Activated CD4-positive, alpha-beta T cell treated with anti-CD3 and anti-CD28 coated beads, Interleukin-2, amount 10 ng/mL, durations not matched to agents 24 days and 14 days (primary cell): ENCODE measurements at places on chromosomes 3 and 15. TPM values are rescaled to one million over a fixed set of nuclear protein-coding genes. Genes with fewer than 3 reads are reported as not detected.

DNA sequence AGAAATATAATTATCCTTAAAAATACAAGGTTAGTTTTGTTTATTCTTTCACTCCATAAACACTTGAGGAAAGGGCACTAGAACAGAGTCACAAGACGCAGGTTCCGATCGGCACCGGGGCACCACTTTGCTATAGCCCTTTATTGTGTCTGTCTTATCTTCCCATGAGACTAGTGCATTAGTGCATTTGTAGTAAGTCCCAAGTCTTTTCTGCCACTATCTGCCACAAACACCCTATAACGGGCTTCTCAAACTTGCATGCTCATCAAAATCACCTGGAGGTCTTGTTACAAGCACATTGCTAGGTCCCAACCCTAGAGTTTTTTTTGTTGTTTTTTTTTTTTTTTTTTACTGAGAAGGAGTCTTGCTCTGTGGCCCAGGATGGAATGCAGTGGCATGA, 213.1 kb downstream of the FOXP1 start:
- no peak for DNase-seq

ATP8B4 gene
- total RNA-seq, result 29.9 and 38.5 TPM in 2 replicates

GRCh38 chr3:124607163-124607562, 123.1 kb upstream of the UMPS start:
- no peak for DNase-seq

GRCh38 chr3:128942161-128942952, 51.5 kb downstream of the CFAP92 start:
- no peak for DNase-seq

DNA sequence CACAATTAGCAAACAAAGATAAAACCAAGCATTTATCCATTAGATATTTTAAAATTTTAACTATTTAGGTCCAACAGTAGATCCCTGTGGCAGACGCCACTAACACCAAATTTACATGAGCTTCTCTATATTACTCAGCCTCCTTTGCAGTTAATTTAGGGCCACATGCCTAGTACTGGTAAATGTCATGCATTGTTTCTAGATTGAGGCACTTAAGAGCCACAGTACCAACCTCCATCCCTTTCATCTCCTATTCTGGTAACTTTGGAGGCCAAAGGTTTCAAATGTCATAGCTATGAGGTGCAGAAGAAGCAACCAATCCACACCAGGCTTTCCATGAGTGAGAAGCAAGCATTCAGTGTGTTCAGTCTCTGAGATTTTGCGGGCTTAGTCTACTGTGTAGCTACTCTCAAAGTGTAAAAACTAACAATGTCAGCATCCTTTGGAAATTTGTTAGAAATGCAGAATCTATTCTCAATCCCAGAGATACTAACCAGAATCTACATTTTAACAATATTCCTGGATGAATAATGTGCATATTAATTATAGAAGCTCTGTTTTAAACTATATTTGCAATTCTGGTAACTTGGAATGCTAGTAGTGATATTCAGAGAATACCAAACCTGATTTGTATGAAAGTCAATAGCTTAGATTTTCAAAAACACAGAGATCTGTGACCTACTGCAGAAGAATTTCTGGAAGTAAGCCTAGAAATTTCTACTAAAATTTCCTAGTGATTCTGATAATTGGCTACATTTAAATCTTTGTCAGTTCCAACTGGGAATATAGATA, 206.3 kb upstream of the CD96 start:
- no peak for DNase-seq

GRCh38 chr3:66200147-66200546, 20.7 kb upstream of the SLC25A26 start:
- DNase-seq, result no peak

C15orf39 gene
- total RNA-seq, result 43.2 and 43.9 TPM in 2 replicates

- no peak for DNase-seq
Measured at GRCh38 chr15:40960151-40960885, 7.0 kb downstream of the CHAC1 start.

DNA sequence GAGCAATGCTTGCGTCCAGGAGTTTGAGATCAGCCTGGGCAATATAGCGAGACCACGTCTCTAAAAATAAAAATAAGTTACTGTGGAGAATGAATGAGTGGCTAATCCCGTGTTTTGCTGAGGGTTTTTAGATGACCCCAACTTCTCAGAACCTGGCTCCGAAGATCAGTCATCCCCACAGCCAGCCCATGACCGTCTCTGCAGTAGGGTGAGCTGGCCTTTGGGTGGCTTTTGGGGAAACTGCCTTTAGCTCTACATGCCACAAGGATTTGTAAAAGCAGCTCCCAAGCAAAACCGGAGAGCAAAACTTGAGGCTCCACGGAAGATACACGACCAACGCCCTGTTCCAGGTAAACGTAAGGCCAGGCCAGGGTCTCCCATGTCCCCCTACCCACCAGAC, 39.2 kb upstream of the TFRC start:
- DNase-seq, result no peak

CHST13 gene
- total RNA-seq, result not detected in 2 replicates

- no peak for DNase-seq
Measured at GRCh38 chr3:152292366-152292765, 23.6 kb downstream of the MBNL1 start.

SLC9A9 gene
- 1.1 and 1.3 TPM in 2 replicates for total RNA-seq

DNA sequence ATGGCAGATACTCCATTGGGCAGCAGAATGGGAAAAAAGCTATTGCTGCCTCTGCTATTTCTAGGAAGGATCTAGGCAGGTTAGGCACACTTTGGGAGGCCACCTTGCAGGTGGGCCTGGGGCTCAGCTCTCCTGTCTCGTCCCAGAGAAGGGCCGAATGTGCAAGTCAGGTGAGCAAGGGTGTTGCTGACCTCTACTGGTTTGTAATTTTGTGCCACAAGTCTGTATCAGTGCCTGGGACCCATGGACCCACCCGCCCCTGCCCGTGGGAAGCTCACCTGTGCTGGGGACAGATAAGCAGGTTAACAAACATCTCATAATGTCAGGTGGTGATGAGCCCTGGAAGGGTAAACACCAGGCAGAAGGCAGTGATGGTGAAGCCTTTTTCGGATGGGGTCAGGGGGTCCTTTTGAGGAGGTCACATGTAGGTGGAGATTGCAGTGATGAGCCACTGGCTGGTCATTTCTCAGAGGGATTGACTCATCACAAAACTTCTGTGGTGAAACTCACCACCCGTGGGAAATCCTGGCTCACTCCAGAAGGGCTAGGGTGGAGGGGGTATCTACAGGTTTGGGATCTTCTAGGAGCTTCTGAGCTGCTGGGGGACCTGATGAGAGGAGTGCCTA, 161.3 kb downstream of the KLF13 start:
- no peak for DNase-seq

DNA sequence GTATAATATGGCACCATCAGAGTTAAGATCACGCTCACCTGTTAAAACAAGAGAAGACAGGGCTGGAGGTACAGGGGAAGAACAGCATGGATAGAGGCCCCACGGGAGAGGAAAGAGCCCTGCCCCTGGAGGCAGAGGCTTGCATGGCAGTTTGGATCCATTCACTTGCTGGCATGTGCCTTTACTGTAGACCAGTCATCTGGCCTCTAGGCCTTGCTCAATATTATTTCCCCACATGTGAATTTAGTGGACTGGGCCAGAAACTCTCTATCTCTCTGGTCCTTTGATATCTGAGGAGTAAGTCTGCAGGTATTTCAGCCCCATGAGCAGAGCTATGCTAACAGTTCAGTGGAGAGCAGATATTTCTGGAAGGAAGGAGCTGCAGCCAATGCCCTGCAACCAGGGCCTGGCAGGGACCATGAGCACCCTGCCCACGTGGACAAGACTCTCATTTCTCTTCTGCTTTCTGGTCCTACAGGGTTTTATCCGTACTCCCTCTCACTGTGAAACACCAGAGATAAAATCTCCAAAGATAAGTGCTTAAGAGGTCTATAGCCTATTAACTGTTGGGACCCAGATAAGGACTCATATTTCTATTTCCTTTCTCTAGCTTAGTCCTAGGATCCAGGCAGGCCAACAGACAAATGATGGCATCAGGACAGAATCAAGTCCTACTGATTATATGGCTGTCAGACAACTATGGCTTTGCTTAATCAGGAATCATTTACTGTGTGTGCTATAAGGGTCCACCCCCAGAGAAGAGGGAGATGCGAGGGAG, 65.0 kb downstream of the CLDN11 start:
- DNase-seq, result no peak

NME9 gene
- not detected in 2 replicates for total RNA-seq

LRTM1 gene
- not detected in 2 replicates for total RNA-seq

GRCh38 chr3:36579746-36580145, 184.6 kb downstream of the DCLK3 start:
- no peak for DNase-seq

SPTBN5 gene
- 0.64 and 0.65 TPM in 2 replicates for total RNA-seq

THPO gene
- not detected in 2 replicates for total RNA-seq

DNA sequence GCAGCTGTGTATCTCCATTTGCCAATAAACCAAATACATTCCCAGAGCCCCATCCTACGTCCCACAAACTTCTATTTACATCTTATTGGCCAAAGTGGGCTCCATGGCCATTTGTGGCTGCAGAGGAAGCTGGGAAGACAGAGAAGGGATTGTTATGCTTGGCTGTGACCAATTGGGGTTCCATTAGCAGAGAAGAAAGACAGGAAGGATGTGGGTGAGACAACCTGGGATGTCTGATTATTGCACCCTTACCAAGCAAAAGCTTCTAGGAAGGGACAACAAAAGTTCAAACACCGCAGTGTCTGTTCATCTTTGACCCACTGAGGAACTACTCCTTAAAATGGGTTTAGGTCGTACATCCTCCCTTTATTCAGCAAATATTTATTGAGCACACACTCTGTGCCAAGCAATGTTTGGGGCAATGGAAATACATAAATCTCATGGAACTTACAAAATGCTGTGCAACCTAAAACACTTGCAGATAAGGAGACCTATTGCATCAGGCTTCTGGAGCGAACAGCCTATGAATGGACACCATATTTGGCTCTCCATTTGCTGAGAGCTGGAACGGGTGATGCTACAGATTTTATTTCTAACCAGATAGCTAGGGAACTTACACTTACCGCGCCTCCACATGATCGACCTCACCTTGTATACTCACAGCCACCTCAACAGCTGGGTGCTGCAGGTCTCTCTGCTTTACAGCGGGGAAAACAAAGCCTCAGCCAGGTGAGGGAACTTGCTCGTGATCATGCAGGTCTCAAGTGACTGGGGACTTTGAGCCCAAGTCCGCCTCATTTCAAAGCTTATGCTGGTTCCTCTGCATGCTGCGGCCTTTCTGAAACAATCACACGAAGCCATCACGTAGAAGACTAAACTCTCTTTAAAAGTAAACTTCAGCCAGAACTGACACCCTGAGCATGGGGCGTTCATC, 21.4 kb upstream of the NR2E3 start:
- no peak for DNase-seq

CNTN6 gene
- not detected in 2 replicates for total RNA-seq
